A549 treated with ZK216348 at 1 μM for 4 hours (cell line): ENCODE measurements at places on chromosomes 6 and 20. TPM values are rescaled to one million over a fixed set of nuclear protein-coding genes. Genes with fewer than 3 reads are reported as not detected.

Gene TRIM40
- total RNA-seq = not detected in 5 replicates

Gene POU5F1
- 7.3 to 11.6 TPM (median 9.2 TPM) in 5 replicates for total RNA-seq

Gene MYLK2
- total RNA-seq = 0.22 to 1.2 TPM (median 0.55 TPM) in 5 replicates

Gene CD93
- total RNA-seq = not detected in 5 replicates

Gene SLC4A11
- total RNA-seq = 3.6 to 9.5 TPM (median 6.9 TPM) in 5 replicates

Gene SLC35B3
- total RNA-seq = 5.6 to 8.0 TPM (median 7.8 TPM) in 5 replicates

Gene MMP24
- total RNA-seq = 16.5 to 27.8 TPM (median 26.2 TPM) in 5 replicates

Gene SNAP91
- 0.12 to 0.49 TPM (median 0.24 TPM) in 5 replicates for total RNA-seq

Gene PGC
- total RNA-seq = not detected in 5 replicates

Gene BMP6
- 12.7 to 21.8 TPM (median 19.4 TPM) in 5 replicates for total RNA-seq

Gene SLC13A3
- 0.21 TPM in 1 of 5 replicates, not detected in the others for total RNA-seq

Gene REPS1
- total RNA-seq = 19.7 to 25.6 TPM (median 24.3 TPM) in 5 replicates

Gene BPIFB2
- not detected in 5 replicates for total RNA-seq

Gene RAD21L1
- total RNA-seq = not detected in 5 replicates

Gene NFS1
- 21.2 to 44.3 TPM (median 38.4 TPM) in 5 replicates for total RNA-seq

Gene LINC00237
- not detected in 5 replicates for total RNA-seq

Gene GJA10
- total RNA-seq = not detected in 5 replicates

Gene KLHDC3
- 22.2 to 31.7 TPM (median 30.9 TPM) in 5 replicates for total RNA-seq

Gene MLN
- total RNA-seq = not detected in 5 replicates

Gene CCDC170
- 0.06 to 0.11 TPM in 2 of 5 replicates, not detected in the others for total RNA-seq

Gene LY86
- total RNA-seq = not detected in 5 replicates

Gene ADGB
- not detected in 5 replicates for total RNA-seq

Gene FRS3
- 1.5 to 3.3 TPM (median 2.3 TPM) in 5 replicates for total RNA-seq

Gene VSX1
- total RNA-seq = 0.89 to 1.2 TPM (median 1.0 TPM) in 5 replicates

Gene MYL9
- total RNA-seq = 15.7 to 29.0 TPM (median 19.6 TPM) in 5 replicates

Gene RSPH4A
- 0.14 to 0.26 TPM (median 0.17 TPM) in 5 replicates for total RNA-seq

Gene SLC17A2
- total RNA-seq = not detected in 5 replicates

Gene RAET1L
- 0.32 to 0.49 TPM (median 0.38 TPM) in 3 of 5 replicates, not detected in the others for total RNA-seq

Gene DDO
- total RNA-seq = 0.07 to 0.38 TPM in 2 of 5 replicates, not detected in the others

Gene SAMD5
- 0.58 to 0.87 TPM (median 0.70 TPM) in 5 replicates for total RNA-seq

Gene GRIK2
- total RNA-seq = 0.21 to 0.57 TPM (median 0.47 TPM) in 5 replicates

Gene SYNDIG1
- 0.91 to 2.6 TPM (median 1.9 TPM) in 5 replicates for total RNA-seq

Gene NMBR
- not detected in 5 replicates for total RNA-seq

Gene HDGFL1
- not detected in 5 replicates for total RNA-seq

Gene MYMX
- total RNA-seq = not detected in 5 replicates

Gene PBOV1
- not detected in 5 replicates for total RNA-seq

Gene MEI4
- total RNA-seq = not detected in 5 replicates
